ENCODE measurements at places on chromosomes 7 and 10.

DNA sequence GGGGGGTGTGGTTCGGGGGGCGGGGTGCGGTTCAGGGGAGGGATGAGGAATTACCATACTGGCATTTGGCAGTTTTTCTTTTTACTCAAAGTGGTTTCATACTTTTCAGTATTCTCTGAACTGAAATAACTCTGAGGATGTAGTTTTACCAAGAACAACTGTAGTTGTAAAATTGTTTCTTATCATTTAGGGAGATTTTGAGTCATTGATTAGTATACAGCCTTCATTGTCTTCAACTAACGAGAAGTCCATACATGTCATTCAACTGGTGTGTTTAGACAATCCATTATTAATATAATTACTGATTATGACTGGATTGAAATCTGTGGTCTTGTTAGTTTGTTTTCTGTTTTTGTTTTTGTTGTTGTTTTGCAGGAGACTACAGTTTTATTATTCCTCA is 40.8 kb downstream of the COPG2 start:
- DNase-seq: no peak

DNA sequence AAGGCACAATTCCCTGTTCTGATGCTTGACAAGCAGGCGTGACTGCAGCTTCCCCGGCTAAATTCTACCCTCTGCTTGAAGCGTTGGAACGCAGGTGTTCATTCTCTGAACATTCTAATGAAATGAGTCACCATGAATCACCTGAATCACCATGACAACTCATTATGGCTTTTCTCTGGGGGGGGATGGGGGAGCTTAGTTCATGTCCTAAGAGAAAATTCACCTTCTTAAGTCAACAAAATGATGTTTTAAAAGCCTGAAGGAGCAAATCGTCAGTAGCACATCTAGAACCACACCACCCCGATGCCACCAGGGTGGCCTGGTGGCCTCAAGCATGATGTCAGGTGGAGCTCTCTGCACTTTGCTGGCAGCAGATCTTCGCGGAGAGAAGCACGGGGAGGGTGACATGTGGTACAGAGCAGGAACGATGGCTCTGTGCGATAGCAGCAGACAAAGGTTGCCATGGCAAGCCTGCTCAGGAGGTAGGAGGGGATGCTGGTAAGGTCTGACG is 33.7 kb downstream of the DDC start:
- peak; percentile 90 for DNase-seq

DNA sequence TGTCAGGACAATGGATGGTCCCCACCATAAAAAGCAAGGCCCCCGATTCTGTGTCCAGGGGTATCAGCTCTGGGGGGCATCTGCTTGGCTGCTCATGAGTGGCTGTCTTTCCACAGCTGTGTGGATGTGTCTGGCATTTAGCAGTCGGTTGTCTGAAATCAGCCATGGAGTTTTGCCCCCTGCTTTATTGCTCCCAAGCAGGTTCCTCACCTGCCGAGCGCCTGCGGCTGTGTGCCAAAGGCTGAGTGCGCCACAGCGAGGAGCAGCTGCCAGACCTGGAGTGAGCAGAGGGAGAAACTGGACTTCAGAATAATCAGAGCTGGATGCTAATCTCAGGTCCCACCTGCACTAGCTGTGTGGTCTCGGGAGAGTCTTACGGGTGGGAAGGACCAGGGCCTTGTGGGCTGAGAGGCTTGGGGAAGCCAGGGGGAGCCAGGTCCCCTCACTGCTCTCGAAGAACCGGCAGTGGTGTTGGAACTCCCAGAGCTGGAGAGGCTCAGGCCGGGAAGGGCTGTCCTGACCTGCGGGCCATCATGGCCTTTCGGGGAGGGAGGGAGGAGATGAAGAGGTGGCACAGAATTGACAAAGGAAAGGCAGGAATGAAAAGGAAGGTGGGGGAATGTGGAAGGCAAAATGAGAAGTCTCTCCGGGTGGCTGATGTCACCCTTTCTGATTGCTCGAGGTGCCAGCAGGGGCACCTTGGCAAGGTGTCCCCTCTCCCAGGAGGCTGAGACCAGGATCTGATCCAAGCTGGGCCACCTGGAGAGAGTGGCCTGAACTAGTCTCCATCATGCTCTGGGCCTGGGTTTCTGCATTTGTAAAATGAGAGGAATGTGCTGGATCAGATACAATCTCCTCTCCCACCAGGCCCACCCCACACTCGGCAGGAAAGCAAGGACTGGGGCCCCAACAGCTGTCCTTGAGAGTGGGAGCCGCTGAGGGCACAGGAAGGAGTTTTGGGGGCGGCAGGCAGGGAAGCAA is 30.2 kb upstream of the LEP start:
- peak; percentile 62 for DNase-seq

DNA sequence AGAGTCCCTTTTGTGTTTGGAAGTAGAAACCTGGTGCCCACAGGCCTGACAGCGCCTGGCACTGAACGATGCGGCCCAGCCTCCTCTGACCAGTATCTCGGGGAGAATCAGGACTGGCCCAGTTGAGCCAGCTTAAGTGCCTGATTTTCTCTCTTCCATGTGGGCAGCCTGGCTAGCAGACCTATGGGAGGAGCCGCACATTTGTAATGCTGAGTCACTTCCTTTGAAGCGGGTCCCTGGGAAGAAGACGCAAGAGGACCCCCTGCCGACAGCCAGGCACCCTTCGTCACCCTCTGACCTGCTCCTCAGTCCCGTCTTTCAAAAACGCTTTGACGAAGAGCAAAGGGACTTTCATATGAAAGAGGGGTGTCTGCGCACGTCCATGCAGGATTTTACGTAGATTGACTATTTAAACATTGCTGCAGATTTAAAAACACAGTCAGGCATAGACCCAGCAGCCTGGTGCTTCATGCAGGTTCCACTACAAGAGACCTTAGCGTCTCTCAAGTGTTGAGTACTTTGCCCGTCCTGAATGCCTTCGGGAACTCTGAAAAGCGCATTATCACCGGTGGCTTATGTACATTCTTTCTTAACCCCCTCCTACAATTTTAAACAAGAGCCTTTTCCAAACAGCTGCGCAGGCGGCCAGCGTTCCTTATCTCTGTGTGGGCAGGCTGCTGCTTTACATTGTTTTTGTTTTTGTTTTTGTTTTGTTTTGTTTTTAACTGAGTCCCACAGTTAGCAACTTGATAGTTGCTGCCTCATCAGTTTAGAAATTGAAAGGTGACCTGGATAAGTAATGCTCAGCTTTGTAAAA is 36.5 kb upstream of the AP5Z1 start:
- no peak for DNase-seq

GRCh38 chr7:133114519-133114918 is 32.6 kb upstream of the CHCHD3 start:
- DNase-seq: no peak

GRCh38 chr7:127862525-127862924 is 168.7 kb downstream of the LRRC4 start:
- no peak for DNase-seq

GRCh38 chr10:94035982-94036765 is 42.4 kb downstream of the PLCE1 start:
- no peak for DNase-seq

- DNase-seq: no peak
These were observed 31.4 kb upstream of the AQP1 start for GRCh38 chr7:30880125-30880720.

DNA sequence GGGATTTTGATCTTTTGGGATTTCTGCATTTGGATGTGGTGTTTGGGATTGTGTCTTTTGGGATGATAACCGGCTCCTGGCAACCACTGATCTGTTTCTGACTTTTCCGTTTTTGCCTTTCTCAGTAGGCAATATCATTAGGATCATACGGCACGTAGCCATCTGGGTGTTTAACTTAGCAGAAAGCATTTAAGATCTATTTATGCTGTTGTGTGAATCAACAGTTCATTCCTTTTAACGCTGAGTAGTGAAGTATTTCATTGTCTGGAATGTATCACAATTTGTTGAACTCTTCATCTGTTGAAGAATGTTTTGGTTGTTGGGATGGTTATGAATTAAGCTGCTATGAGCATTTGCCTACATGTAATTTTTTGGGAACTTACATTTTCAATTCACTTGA is 459.6 kb downstream of the SDK1 start:
- DNase-seq: no peak

- peak; percentile 27 for DNase-seq
These were observed 590.4 kb upstream of the PFKP start for GRCh38 chr10:2476812-2477553.

GRCh38 chr7:22584179-22584578 is 84.2 kb upstream of the STEAP1B start:
- no peak for DNase-seq

- DNase-seq: peak; percentile 23
These were observed 273.7 kb upstream of the KLF14 start for GRCh38 chr7:131007439-131008330.

Data from COR-L47 (cell line).